ENCODE measurements at places on chromosomes 5 and 9.

GRCh38 chr9:130604295-130604694, 24.9 kb downstream of the FUBP3 start:
- no peak for DNase-seq

- no peak for DNase-seq
Measured at GRCh38 chr9:133014696-133015095, 16.1 kb upstream of the GTF3C5 start.

DNA sequence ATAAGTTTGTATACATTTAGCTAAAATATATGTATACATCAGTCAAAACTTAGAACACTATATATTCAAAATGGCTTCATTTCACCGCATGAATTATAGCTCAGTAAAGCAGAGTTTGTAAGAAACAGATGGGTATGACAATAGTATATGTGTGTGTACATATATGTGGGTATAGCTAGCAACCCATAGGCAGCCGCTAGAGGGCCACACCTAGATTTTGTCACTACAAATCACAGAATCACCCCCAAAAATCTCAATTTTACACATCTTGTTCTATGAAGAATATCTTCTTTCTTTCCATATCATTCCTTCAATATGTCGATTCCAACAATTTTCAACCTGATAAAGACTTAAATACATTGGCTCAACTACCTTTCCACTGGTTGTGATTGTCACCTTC, 357.8 kb upstream of the CCNG1 start:
- no peak for DNase-seq

DNA sequence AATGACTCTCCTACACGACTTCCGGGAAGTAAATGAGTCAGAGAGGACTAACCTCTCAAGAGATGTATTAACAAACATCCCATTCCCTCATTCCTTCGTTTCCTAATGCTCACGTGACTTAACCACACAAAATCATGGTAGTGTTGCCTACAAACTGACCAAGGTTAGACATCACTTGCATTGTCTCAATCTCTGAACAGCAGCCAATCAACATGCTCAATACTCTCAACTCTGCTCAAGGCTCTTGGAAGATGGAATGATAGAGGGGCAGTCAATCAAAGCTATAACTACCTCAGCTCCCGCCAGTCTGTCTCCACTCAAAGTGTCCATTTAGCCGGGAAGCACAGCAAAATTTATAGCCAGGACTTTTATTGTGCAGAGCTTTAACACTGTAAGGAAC, 143.8 kb upstream of the PIK3R1 start:
- no peak for DNase-seq

- no peak for DNase-seq
Measured at GRCh38 chr5:91272858-91273257, 110.3 kb downstream of the ARRDC3 start.

DNA sequence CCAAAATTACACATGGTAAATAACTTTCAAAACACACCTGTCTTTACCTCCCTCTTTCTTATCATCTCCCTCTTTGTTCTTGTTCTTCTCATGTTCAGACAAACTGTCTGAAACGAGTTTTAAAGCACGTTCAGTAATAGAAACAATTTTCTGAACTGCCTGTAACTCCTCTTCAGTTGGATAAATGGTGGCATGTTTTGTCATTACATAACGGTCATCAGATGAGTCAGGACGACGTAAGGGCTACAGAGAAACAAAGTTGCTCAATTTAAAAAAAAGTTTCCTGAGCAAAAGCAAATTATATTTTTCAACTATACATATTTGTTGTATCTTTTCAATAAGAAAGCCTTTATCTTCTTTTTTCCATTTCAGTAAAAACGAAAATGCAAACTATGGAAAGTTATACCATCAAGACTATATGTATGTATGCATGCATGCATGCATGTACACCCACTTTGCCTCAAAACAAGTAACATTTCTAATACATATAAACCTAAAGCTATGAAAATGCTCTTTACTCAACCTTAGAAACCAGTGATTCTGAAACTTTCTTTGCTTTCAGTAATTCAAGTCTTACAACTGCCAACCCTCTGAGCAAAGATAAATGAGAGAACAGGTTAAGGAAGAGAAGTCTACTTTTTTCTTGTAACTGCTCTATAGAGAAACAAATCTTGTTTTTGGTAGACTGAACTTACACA, 56.0 kb downstream of the ZFR start:
- no peak for DNase-seq

GRCh38 chr5:522116-522515, 2.1 kb downstream of the SLC9A3 start:
- no peak for DNase-seq

GRCh38 chr5:180135128-180135955, 63.8 kb upstream of the RNF130 start:
- DNase-seq: no peak

GRCh38 chr5:170225326-170226128, 7.3 kb upstream of the C5orf58 start:
- peak; percentile 77 for DNase-seq

DNA sequence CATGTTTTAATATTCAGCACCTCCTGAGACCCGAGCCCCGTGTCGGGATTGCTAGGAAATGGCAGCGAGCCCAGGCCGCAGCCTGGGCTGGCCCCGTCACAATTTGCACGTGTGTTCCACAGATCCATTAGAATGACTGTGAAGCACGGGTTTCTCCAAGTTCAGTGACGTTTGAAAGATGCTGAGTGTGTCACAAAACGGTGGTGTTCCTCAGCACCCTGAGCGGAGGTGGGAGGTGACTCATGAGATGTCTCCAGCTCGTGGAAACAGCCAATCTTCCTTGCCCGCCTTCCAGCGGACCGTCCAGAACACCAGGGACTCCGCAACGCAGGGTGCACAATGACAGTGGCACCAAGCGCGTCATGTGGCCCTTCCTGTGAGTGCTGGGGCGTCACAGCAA, 412.8 kb downstream of the IRX2 start:
- DNase-seq: no peak

DNA sequence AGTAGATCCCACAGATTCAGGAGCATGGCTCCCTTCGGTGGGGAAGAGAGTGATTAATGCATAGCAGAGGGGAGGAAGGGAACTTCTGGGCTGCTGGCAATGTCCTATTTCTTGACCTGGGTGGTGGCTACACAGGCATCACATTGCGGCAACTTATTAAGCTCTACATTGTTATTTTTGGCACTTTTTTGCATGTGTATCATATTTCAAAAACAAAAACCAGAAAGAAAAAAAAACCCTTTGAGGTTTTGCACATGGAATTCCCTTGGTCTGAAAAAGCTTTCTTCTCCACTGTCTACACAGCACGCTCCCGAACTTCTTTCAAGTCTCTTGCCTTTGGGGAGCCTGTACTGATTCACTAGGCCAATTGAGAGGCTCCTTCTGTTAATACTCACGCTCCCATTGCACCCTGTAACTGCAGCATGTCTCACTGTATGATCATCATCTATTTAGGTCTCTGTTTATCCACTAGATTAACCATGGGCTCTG, 25.1 kb downstream of the CEMIP2 start:
- DNase-seq: no peak

DNA sequence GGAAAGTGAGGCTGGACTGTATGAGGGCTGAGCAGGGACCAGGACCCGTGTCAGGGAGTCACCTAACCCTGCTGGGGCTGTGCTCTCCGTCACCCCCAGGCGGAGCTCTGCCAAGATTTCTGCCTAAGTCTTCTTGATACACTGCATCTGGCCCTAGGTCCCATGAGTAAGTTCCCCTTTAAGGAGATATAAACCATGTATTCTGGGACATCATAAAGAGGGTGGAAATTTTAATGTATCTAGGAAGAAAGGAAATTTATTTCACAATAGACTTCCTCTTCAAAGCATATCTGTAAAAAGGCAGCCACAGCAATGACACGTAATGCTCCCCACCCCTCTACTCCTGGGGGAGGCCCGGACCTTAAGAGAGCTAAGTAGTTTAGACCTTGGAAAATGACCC, 183.4 kb downstream of the FBXL7 start:
- DNase-seq: peak; percentile 39

GRCh38 chr9:36870960-36871359, 163.1 kb downstream of the PAX5 start:
- no peak for DNase-seq

GRCh38 chr5:159741829-159742322, 174.4 kb upstream of the ADRA1B start:
- no peak for DNase-seq

DNA sequence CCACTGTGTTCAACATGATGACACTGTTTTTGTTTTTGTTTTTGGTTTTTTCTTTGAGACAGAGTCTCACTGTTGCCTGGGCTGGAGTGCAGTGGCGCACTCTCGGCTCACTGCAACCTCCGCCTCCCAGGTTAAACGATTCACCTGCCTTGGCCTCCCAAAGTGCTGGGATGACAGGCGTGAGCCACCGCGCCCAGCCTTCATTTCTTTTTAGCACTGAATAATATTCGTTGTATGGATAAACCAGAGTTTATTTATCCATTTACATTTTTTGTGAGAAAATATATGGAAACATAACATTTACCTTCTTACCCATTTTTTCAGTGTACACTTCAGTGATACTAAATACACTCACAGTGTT, 4.2 kb downstream of the CARD19 start:
- DNase-seq: no peak

- no peak for DNase-seq
Measured at GRCh38 chr9:81214975-81215374, 474.4 kb downstream of the TLE1 start.

- DNase-seq: no peak
Measured at GRCh38 chr9:79037338-79037737, 534.4 kb upstream of the TLE4 start.

DNA sequence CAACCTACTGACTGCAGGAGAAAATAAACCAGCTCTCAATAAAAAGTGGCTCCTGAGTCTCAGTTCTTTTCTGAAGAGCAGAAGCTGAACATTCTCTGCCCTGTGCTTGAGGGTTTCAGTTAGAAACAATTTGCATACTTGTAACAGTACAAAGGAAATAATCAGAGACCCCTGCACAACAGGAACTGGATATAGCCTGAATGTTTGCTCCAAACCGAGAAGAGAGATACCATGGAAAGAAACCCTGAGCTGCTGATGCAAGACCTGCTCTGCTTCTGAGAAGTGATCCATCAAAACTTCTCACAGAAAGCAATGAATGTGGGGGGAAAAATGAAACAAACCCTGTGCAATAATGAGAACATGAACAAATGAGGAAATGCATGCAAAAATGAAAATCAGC, 592.9 kb downstream of the SEMA5A start:
- no peak for DNase-seq

DNA sequence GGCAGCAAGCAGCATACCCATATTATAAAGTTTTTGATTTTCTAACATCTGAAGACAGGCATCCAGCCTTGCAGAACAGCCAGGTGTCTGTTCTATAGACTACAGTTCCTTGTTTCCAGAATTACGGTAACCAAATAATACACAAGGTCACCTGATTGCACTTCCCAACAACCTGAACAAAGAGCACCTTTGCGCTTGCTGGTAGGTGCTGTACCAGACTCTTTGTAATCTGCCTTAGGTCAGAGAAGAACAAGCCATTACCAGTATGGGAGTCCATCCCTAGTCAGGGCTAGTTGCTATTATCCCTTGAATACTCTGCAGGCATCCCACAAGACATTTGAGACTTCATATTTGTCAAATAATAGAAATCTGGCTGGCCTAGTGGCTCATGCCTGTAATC, 256.2 kb downstream of the ARRDC3 start:
- no peak for DNase-seq

GRCh38 chr5:131950706-131951105, 5.2 kb upstream of the MEIKIN start:
- no peak for DNase-seq

DNA sequence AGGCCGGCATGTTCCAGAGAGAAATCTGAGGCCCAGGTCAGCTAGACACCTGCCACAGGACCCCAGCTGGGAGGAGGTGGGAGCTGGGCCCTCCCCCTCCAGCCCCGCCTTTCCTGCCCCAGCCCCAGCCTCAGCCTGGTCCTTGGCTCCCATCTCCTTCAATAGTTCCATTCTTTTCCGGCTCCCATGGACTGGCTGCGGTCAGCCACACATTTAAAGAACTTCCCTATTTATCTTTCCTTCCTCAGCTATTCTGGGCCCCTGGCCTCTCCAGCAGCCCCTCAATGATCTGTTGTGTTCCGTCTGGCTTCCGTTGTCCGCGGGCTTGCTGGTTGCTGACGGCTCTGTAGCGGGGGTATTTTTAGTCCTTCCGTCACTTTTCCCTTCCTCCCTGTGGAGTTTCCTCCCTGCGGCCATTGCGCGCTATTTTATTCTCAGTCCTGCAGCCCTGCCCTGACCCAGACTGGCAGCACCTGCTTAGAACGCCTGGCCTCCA, 73.8 kb downstream of the AMBP start:
- DNase-seq: no peak

- no peak for DNase-seq
Measured at GRCh38 chr5:113917997-113918396, 404.5 kb downstream of the YTHDC2 start.

- DNase-seq: no peak
Measured at GRCh38 chr5:27876071-27876470, 837.7 kb upstream of the CDH9 start.

DNA sequence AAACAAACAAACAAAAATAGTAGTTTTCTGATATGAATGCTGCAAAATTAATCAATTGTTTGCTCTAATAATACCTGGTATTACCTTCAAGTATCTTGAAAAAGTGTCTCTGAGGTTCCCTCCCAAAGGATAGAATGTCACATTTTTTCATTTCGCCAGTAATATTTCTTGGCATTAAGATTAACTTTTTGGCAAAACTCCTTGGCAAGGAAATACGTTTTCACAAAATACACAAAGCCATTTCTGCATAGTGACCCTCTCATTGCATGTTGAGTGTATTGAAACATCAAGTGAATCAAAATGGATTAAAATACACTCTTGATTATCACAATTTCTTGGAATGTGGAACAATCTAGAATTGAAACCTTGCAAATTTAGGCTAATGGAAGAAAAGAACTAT, 230.5 kb downstream of the ATPSCKMT start:
- DNase-seq: no peak

GRCh38 chr5:137091472-137091871, 407.7 kb downstream of the SPOCK1 start:
- peak; percentile 43 for DNase-seq

GRCh38 chr5:38448568-38449350, 107.7 kb downstream of the LIFR start:
- DNase-seq: no peak

DNA sequence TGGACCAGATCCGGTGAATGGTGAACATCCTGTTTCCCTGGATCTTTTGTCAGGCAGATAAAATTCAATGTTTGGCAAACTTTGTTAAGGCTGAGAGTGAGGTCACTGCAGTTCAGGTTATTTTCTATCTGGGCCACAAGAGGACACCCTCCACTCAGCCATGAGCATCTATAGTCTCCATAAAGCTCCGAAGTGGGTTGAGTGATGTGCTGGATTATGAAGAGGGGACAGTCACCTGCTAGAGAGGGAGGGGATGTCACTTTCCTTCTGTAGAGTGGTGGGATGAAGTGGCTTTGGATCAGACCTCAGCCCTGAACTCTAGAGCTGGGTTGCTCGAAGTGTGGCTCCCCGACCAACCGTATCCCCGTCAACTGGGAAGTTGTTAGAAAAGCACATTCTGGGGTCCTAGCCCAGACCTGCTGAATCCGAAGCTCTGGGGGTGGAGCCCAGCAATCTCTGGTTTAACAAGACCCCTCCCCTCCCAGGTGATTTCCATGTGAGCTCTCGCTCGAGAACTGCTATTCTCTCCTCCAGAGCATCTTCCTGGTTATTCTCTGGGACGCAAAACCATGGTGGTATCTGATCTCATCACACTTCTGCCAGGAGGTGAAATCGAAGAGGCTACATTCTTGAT, 31.8 kb upstream of the FGF1 start:
- DNase-seq: peak; percentile 31

GRCh38 chr9:109901201-109901600, 121.2 kb downstream of the PALM2AKAP2 start:
- DNase-seq: no peak

Measured in iPS-NIHi11 (cell line).